ENCODE measurements at places on chromosomes 7 and 10.

DNA sequence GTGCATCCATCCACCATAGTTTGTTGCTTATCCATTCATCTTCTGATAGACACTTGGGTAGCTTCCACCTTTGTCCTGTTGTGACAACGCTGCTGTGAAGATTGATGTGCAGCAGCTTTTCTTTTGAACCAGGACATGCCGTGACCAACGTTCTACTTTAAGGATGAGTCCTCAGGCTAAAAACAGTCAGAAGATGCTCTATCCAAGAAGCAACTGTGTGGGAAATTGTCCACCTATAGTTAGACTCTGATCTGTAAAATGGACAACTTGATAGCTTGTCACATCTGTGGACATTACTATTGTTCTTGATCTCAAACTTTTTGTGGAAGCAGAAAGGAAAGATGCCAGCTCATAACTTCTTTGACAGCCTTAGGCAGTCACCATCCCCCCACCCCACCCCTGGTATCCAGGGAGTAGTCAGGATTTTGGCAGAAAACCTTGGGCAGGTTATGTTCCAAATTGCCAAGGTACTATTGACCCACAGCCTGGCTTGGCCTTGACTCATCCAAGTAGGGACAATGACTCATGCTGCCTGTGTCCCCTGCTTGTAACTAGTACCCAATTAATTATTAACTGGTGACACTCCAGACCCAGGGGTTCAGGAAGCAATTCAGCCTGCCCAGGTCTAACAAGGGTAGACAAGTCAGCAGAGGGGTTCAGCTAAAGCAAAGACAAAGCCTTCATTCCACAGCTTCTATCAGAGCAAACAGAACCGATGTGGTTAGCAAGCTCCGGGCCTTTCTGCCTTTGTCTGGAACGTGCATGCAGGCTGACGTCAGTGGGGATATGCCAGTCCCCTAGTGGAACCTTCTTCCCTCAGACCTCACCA, 99.6 kb upstream of the ANLN start:
- DNase-seq, result no peak

- DNase-seq, result no peak
Measured at GRCh38 chr10:13684806-13685482, 98.2 kb downstream of the PRPF18 start.

DNA sequence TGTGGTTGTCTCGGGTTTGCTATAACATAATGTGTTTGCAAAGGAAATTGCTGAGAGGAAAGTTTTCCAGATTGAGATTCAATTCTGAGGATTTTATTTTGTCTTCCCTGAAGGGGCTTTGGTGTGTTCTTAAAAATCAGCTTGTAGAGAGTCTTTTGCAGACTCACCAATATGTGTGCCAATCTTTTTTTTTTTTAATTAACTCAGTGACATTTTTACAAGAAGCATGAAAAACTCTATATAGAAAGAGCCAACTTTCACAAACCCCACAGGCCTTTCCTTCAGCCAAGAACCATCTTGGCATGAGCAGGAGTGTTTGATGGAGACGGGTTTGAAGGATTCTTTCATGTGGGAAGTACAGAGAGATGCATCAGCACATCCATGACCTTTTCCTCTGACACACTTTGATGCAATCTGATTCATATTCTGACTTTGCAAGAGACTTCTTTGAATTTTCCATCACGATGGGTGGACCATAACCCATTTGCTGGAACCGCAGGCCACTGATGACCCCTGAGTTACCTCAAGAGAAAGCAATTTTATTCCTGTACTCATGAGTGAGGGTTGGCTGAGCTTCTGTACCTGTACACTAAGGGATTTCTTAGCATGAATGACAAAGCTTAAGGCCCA, 892.6 kb downstream of the XPNPEP1 start:
- DNase-seq, result no peak

- no peak for DNase-seq
Measured at GRCh38 chr10:103610083-103610472, 116.6 kb downstream of the NEURL1 start.

DNA sequence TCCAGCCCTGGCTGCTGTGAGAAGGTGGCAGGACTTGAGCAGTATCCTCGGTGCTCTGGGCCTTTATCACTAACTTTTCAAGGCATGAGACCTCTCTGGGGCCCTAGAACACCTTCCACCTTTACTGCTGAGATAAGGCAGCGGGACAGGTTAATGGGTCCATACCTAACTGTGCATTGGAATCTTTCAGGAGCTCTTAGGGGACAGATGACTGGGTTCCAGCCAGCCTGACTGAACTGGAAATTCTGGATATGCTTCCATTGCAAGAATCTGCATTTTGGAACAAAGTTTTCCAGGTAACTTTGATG, 73.0 kb downstream of the ATXN7L1 start:
- DNase-seq, result no peak

DNA sequence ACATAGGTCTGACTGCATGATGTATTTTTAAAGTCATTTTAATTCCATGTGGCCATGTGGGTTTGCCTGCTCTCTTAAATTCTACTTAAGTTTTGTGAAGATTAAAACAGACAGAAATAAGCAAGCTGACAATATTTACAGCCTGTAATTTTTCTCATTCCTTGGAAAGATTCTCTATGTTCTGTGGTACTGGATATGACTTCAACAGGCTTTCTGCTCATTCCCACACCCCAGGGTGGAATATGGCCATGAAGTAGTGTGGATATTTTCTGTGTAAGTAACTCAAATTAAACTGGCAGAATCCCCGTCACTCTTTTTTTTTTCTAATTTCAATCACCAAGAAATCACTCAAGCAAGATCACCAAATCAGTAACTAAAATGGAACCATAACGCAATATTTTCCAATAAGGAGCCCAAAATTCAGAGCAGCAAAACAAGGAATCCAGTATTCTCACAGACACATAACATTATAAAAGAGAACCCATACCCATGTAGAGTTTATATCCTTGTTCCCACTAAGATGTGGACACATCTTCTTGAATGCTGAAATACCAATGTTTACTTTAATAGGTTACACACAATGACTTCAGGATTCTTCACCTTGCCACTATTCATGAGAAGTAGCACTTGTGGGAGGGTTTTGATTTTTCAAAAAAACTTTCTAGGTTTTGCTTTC, 5.7 kb downstream of the HOXA5 start:
- no peak for DNase-seq

- no peak for DNase-seq
Measured at GRCh38 chr10:43237128-43237527, 29.7 kb downstream of the RASGEF1A start.

All from glomerular endothelial cell (primary cell).